ENCODE measurements at places on chromosomes 2 and 18.

DNA sequence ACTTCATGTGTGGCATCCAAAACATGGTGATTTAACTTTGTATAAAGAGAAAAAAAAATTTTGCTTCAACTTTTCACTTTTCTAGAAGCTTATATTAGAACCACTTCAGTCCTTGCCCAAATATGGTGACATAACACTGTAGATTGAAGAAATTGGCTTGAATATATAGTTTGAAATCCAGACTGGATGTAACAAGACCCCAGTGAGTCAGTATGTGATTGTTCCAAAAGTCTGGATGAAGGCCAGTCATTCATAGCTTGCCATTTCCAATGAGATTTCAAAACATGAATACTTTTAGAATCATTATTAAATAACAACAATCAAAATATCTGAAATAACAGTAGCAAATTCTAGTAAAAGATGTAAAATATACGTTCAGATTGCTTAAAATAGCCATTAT lies 104.8 kb upstream of the FN1 start:
- no peak for DNase-seq

- DNase-seq: peak; percentile 78
These were observed 819.6 kb upstream of the FSHR start for GRCh38 chr2:49973917-49974368.

DNA sequence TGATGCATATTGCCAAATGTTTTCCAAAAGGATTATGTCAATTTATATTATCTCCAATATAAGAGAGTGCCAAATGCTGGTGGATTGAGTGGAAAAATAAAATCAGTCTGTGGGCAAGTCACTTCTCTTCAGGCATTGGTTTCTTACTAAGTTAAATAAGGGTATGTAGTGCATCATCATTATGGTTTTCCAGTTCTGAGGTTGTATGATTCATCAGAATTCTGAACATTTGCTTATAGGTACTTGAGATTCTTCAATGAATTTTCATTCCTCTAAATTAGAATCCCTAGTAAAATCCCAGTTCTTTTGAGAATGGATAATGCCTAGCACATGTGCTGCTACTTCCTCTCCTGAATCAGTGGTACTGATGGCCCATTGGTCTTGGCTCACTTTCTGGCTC lies 188.9 kb upstream of the OSR1 start:
- no peak for DNase-seq

- DNase-seq: peak; percentile 98
These were observed at the start of gene SMAD4 for GRCh38 chr18:51029694-51030536. Gene SMAD4 (plus strand): TSS chr18:51030213. CDS start chr18:51047047, 16,834 bp downstream.

DNA sequence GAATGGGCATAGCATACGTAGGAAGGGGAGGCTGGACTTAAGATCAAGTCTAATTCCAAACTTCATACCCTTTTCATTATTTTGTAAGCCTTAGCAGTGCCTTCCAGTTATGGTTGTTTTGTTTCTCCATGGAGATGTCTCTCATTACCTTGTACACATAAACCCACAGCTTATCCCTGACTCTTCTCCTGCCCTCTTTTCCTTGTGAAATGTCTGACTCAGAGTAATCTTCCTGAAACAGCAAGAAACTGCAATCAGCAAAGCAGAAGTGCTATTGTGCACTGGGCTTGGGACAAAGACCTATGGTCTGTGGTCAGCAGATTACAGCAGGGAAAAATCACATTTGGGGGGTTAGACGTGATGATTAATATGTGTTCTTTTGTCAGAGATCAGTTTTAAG lies 176.7 kb downstream of the IKZF2 start:
- peak; percentile 79 for DNase-seq

Measured in hematopoietic multipotent progenitor cell treated with erythropoietin and hydrocortisone succinate and interleukin-3 and kit ligand, for 4 days (in vitro differentiated cells).